HepG2 (cell line): ENCODE measurements at places on chromosomes 7 and 10. TPM values are rescaled to one million over a fixed set of nuclear protein-coding genes. Genes with fewer than 3 reads are reported as not detected.

GRCh38 chr7:14381306-14381705, 391.8 kb upstream of the ETV1 start:
- no peak for DNase-seq
- no peaks in the 10 kb centered on the region for H3K36me3 ChIP-seq
- no peaks in the 10 kb centered on the region for H3K27me3 ChIP-seq

GRCh38 chr7:159141660-159142059, 3.0 kb downstream of the VIPR2 start:
- no peaks in the 10 kb centered on the region for H3K36me3 ChIP-seq
- H3K4me3 ChIP-seq = no peak overlapping the region
- no peak for DNase-seq
- H3K27ac ChIP-seq = no peak overlapping the region

DNA sequence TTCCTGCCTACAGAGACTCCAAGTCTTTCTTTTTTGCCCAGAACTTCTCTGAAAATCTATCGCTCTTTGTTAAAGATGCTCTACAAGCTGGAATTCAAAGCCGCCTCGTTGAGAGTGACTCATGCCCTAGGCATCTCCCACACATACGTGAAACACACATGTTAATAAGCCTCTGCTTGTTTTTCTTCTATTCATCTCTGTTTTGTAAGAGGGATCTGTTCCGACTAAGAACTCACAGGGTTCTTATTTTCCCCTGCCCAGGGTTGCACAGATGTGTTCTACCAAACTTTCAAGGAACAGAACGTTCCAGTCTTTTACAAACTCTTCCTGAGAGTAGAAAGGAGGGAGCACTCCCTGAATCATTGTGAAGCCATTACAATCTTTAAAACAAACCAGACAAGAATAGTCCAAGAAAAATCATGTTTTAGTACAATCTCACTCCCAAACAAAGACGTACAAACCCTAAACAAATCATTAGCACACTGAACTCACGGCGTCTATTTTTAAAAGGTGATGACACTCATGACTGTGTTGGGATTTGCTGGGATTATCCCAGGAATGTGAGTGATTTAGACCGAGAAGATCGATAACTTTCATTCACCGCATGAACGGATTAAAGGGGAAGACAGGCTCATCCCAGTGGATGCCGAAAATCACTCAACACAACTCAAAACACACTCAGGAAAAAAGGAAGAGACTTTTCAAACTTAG, 55.3 kb upstream of the INPP5A start:
- peaks cover 8% of the 10 kb centered on the region for H3K27me3 ChIP-seq
- H3K4me1 ChIP-seq = no peaks in the 10 kb centered on the region
- no peak overlapping the region for H3K4me3 ChIP-seq
- peak; percentile 44 for DNase-seq
- H3K27ac ChIP-seq = no peak overlapping the region
- H3K36me3 ChIP-seq = no peaks in the 10 kb centered on the region

The SPACDR gene
- total RNA-seq = not detected in 2 replicates

DNA sequence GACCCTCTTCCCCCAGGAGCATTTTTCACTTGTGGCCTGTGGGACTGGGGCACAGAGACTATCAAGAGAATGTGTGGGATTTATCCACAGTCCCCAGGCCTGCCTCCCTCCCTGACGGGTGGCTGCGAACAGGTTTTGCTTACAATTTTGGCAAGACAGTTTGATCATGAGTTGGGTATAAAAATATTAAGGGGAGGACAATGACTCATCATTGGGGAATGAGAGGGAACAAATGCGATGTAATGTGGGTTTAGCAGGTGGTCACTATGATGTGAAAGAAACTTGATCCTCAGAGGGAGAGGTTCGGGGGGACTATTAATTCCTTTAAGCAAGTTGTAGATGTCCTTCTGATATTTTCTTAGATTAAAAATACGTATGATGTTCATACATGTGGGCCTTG, 52.2 kb downstream of the EMX2 start:
- H3K4me3 ChIP-seq = no peak overlapping the region
- H3K36me3 ChIP-seq = no peaks in the 10 kb centered on the region
- no peaks in the 10 kb centered on the region for H3K4me1 ChIP-seq
- H3K27ac ChIP-seq = no peak overlapping the region
- peaks cover 16% of the 10 kb centered on the region; the same call in 1 of the 3 replicates for H3K27me3 ChIP-seq
- no peak for DNase-seq

- peaks cover 23% of the 10 kb centered on the region for H3K4me1 ChIP-seq
- H3K36me3 ChIP-seq = no peaks in the 10 kb centered on the region
- H3K27ac ChIP-seq = no peak overlapping the region
- H3K27me3 ChIP-seq = no peaks in the 10 kb centered on the region
- H3K4me3 ChIP-seq = no peak overlapping the region
- peak; percentile 6 for DNase-seq
Observed at GRCh38 chr10:60426425-60426824, 36.8 kb upstream of the ANK3 start.

The ANKRD22 gene
- total RNA-seq = not detected in 2 replicates

GRCh38 chr7:7931626-7932025, 37.0 kb upstream of the GLCCI1 start:
- DNase-seq = no peak
- H3K4me3 ChIP-seq = no peak overlapping the region
- no peaks in the 10 kb centered on the region for H3K27me3 ChIP-seq
- H3K36me3 ChIP-seq = no peaks in the 10 kb centered on the region

GRCh38 chr10:61974601-61975390, 73.3 kb downstream of the ARID5B start:
- DNase-seq = no peak
- H3K27me3 ChIP-seq = no peaks in the 10 kb centered on the region
- H3K4me3 ChIP-seq = no peak overlapping the region
- H3K4me1 ChIP-seq = peaks cover 29% of the 10 kb centered on the region
- no peaks in the 10 kb centered on the region; the same call in 2 of the 3 replicates for H3K36me3 ChIP-seq

DNA sequence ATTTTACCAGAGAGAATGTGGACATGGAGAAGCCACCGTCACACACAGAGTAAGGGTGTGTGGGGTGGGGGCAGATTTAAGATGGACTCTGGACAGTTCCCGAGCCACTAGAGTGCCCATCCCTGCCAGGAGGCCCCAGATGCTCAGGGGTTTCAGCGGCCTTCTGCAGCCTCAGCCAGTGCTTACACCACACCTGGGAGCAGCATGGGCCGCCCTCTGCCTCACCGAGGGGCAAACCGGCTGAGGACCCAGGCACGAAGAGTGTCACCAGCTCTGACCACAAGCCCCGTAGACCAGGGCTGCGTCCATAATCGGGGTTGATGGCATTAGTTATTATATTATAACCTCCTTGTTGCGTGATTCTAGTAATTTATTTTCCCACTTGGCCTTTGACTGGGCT, 6.7 kb upstream of the MNX1 start:
- no peak overlapping the region for H3K27ac ChIP-seq
- H3K4me3 ChIP-seq = no peak overlapping the region
- H3K4me1 ChIP-seq = peaks cover 58% of the 10 kb centered on the region
- H3K27me3 ChIP-seq = peaks cover 19% of the 10 kb centered on the region
- DNase-seq = no peak
- no peaks in the 10 kb centered on the region for H3K36me3 ChIP-seq

GRCh38 chr10:114100848-114101741, 57.4 kb downstream of the ADRB1 start:
- peaks cover 23% of the 10 kb centered on the region for H3K4me1 ChIP-seq
- no peaks in the 10 kb centered on the region; the same call in 1 of the 2 replicates for H3K27me3 ChIP-seq
- DNase-seq = no peak

DNA sequence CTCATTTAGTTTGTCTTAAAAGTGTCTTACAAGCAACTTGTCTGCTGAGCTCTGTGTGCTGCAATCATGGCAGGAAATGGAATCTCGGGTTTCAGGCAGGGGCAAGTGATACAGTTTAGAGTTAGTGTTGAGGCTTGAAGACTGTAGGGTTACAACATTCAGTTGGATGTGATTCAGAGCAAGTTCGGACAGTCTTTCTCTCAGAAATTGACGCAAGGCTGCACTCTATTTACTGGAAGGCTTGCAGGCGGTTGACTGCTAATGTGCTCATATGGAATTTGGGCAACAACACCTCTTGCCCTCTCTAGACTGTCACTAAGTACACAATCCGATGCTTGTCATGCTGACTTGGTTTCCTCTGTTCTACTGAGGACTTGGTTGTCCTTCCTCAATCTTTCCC, 161.7 kb upstream of the BMPER start:
- H3K36me3 ChIP-seq = no peaks in the 10 kb centered on the region
- no peaks in the 10 kb centered on the region for H3K27me3 ChIP-seq
- H3K4me1 ChIP-seq = peaks cover 19% of the 10 kb centered on the region
- H3K27ac ChIP-seq = no peak overlapping the region

- H3K4me1 ChIP-seq = no peaks in the 10 kb centered on the region
- no peak for DNase-seq
- 0 out of 2 replicates have a peak, but pooled peaks cover 1% of the 10 kb centered on the region for H3K27me3 ChIP-seq
- H3K4me3 ChIP-seq = no peak overlapping the region
Observed at GRCh38 chr7:76997381-76998284, 34.5 kb downstream of the SPDYE17 start.

The HMX3 gene
- not detected in 2 replicates for total RNA-seq

- H3K4me1 ChIP-seq = peaks cover 16% of the 10 kb centered on the region
- H3K27me3 ChIP-seq = peaks cover 4% of the 10 kb centered on the region; the same call in 1 of the 3 replicates
- DNase-seq = no peak
- no peak overlapping the region for H3K27ac ChIP-seq
- no peak overlapping the region for H3K4me3 ChIP-seq
Observed at GRCh38 chr10:110483633-110484032, 14.1 kb upstream of the DUSP5 start.

GRCh38 chr10:7855205-7855604, 36.9 kb downstream of the TAF3 start:
- H3K4me1 ChIP-seq = peaks cover 19% of the 10 kb centered on the region
- no peaks in the 10 kb centered on the region; the same call in 2 of the 3 replicates for H3K36me3 ChIP-seq
- no peak overlapping the region for H3K4me3 ChIP-seq
- no peaks in the 10 kb centered on the region for H3K27me3 ChIP-seq
- DNase-seq = peak; percentile 16

The WEE2 gene
- not detected in 2 replicates for total RNA-seq

The CNTNAP2 gene
- total RNA-seq = 0.40 and 0.42 TPM in 2 replicates

- no peaks in the 10 kb centered on the region for H3K27me3 ChIP-seq
- H3K27ac ChIP-seq = no peak overlapping the region
- no peaks in the 10 kb centered on the region for H3K36me3 ChIP-seq
- no peaks in the 10 kb centered on the region for H3K4me1 ChIP-seq
- H3K4me3 ChIP-seq = no peak overlapping the region
Observed at GRCh38 chr10:31635415-31636065, 293.1 kb downstream of the ARHGAP12 start.

GRCh38 chr10:42959833-42960232, 117.0 kb upstream of the RET start:
- peaks cover 1% of the 10 kb centered on the region for H3K27me3 ChIP-seq
- H3K4me3 ChIP-seq = no peak overlapping the region
- no peaks in the 10 kb centered on the region for H3K36me3 ChIP-seq
- H3K4me1 ChIP-seq = no peaks in the 10 kb centered on the region
- H3K27ac ChIP-seq = no peak overlapping the region
- no peak for DNase-seq

- H3K4me3 ChIP-seq = no peak overlapping the region
- H3K36me3 ChIP-seq = no peaks in the 10 kb centered on the region
- no peaks in the 10 kb centered on the region for H3K27me3 ChIP-seq
- DNase-seq = peak; percentile 8
- H3K4me1 ChIP-seq = no peaks in the 10 kb centered on the region; the same call in 1 of the 2 replicates
Observed at GRCh38 chr7:34158368-34159153, 253.2 kb downstream of the BMPER start.

The STEAP1B gene
- total RNA-seq = not detected in 2 replicates

The CYP3A7 gene
- 6.4 and 6.6 TPM in 2 replicates for total RNA-seq

DNA sequence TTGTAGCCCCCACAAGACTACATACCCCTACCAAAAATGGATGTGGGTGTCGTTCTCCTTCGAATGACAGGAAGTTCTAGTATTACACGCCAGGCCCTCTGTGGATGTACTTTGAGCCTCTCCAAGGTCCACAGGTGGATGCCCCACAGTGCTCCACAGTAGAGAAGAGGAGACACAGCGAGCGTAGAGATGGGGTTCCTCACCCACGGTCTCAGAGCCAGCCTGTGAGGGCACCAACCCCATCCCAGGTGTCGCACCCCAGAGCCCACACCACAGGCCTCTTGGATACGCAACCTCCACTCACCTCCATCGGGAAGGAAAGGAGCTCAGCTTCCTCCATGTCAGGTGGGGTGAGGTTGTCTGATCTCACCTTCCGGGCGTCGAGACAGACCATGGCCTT, 2.3 kb downstream of the CPA5 start:
- DNase-seq = no peak
- H3K4me3 ChIP-seq = no peak overlapping the region
- H3K27ac ChIP-seq = no peak overlapping the region
- no peaks in the 10 kb centered on the region for H3K36me3 ChIP-seq

DNA sequence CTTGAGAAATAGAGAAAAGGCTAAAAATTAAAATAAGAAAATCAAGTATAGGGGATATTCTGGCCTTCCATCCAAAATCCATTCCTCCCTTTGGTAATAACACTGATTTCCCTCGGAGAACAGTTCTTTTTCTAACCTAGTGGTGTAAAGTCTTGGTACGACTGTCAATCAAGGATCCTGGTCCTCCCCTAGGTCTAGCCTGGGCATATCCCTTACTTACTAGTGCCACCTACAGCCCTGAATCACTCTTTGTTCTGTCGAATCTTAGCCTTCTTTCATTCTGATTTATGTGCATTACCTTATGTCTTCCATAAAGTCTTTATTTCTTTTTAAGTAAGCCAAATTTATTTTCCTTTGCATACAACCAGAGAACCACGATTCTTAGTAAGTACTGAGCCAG, 298.7 kb upstream of the LRRTM3 start:
- H3K27ac ChIP-seq = no peak overlapping the region
- H3K36me3 ChIP-seq = no peaks in the 10 kb centered on the region
- peak; percentile 34 for DNase-seq
- no peaks in the 10 kb centered on the region for H3K27me3 ChIP-seq

DNA sequence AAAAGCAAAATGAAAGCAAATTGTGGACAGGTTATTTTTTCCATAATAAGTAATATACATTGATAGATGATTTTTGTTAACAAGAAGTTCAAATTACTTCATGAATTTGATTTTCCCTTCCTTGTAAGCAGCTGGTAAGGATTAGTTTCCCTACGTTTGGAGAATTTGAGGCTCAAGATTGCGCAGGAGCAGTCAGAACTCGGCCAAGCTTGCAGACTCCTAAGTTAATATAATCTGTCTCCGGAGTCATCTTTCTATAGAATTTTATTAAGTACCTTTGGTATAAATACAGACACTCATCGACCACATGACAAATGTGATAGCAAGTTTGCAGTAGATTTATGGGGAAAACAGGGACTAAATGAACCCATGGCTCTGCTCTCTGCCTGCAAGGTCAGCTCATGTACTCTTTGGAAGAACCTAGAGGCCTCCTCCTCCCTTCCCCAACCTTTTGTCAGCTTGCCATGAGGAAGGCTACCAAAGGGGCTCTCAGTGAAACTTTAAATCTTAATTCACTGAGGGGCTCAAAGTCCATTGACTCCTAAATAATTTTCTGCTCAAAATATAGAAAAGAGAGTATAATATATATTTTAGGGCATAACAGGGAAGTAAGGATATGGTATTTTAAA, 89.2 kb upstream of the CTTNBP2 start:
- no peaks in the 10 kb centered on the region for H3K36me3 ChIP-seq
- no peak overlapping the region for H3K27ac ChIP-seq
- H3K4me3 ChIP-seq = no peak overlapping the region
- no peaks in the 10 kb centered on the region for H3K27me3 ChIP-seq
- H3K4me1 ChIP-seq = no peaks in the 10 kb centered on the region

GRCh38 chr10:78354101-78354500, 320.4 kb downstream of the RPS24 start:
- no peaks in the 10 kb centered on the region for H3K36me3 ChIP-seq
- H3K27me3 ChIP-seq = peaks cover 45% of the 10 kb centered on the region; the same call in 2 of the 3 replicates
- no peaks in the 10 kb centered on the region for H3K4me1 ChIP-seq
- no peak overlapping the region for H3K4me3 ChIP-seq
- no peak for DNase-seq
